Globus pallidus (tissue), 1 donor: ENCODE measurements at places on chromosomes 1 and 21.

DNA sequence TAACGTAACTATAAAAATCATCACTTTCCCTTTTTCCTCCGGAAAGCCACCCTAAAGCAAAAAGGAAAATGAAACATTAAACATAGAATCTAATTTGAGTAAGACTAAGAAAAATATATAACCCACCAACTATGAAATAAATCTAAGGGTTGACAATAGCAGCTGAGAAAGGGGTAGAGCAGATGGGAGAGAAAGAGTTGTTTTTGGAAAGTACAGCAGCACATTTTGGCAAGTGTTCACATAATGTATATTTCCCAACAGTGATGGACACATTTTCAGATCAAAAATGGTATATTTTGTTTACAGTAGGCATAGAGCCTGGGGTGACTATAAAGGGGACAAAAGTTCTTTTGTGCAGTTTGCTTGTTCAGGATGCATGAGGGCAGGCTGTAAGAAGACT is 1287.4 kb upstream of the B3GALT2 start:
- no peak for DNase-seq

DNA sequence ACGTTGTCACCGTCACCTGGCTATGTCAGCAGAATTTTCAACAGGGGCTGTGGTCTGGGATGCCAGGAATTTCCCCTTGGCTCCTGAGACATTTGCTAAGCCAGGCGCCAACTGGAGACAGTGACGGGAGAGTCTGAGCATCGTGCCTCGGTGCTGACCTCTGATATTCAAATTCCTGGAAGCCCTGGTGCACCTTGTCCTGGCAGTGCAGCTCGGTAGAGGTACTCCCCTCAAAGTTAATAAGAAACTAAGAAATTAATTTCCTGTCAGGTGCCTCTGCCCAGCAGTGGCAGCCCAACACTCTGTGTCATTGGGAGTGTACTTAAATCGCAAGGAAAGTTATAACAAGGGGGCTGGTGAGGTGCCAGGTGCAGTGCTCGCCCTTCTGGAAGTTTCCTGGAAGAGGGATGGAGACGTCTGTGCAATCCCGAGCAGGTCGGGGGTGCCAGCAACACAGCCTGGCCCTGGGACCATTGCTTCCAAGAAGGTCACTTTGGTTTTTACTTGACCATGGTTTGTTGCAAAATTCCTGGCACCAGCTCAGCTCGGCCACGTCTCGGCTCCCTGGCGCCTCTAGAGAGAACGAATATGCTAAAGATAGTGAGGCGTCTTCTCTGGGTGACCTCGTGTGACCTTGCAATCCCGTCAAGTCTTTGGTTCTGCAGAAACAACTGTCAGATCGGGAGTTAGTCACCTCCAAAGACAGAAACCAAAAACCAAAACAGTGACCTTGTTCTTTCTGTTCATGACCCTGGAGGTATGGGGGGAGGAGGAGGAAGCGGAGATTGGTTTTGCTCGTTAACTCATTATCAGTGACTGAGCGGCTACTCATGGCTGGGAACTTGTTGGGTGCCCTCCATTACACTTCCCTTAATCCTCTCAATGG is 149.5 kb upstream of the VAMP3 start:
- no peak for DNase-seq

DNA sequence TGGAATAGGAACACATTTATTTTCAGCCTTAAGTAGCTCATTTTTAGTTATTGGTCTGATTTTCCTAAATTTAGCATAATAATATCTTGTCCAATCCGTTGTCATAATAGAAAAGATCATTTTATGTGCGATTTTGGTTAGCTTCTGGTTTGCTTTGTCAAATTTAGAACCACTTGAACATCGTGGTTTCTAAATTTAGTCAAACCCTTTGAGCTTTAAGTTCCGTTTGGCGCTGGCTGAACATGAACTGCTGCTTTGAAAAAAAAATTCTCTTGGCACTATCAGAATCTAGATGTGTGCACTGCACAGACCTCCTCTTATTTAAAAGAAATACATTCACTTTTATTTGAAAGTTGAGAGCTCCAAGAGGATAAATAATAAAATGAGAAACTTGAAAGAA is 370.6 kb downstream of the PTPRC start:
- peak; percentile 47 for DNase-seq

DNA sequence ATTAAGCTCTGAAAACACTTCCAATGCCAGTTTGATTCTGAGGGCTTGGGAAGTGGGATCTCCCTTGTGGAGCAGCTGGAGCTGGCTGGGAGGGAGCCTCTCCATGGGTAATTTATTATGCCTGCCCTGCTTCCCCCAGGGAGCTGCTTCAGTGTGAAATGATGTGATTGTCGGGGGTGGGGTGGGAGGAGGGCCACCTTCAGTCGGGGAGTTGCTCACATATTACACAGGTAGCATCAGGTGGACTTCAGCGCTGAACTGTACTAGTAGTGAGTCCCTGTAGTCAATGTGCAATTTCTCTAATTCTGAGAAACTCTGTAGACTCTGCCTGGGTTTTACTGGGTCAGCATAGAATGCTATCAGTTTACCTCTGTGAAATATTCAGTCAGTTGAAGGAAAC is 12.8 kb downstream of the PLA2G2E start:
- no peak for DNase-seq

DNA sequence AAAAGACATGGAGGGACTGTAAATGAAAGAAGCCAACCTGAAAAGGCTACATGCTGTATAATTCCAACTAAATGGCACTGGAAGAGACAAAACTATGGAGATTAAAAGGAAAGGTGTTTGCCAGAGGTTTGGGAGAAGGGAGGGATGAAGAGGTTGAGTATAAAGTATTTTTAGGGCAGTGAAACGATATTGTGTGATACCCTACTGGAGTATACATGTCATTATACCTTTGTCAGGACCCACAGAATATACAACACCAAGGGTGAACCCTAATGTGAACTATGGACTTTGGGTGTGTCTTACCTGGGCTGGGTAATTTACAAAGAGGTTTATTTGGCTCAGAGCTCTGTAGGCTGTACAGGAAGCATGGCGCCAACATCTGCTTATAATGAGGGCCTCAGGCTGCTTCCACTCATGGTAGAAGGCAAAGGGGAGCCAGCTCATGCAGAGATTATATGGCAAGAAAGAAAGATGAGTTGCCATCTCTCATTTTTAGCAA is 73.4 kb downstream of the CD2 start:
- no peak for DNase-seq

DNA sequence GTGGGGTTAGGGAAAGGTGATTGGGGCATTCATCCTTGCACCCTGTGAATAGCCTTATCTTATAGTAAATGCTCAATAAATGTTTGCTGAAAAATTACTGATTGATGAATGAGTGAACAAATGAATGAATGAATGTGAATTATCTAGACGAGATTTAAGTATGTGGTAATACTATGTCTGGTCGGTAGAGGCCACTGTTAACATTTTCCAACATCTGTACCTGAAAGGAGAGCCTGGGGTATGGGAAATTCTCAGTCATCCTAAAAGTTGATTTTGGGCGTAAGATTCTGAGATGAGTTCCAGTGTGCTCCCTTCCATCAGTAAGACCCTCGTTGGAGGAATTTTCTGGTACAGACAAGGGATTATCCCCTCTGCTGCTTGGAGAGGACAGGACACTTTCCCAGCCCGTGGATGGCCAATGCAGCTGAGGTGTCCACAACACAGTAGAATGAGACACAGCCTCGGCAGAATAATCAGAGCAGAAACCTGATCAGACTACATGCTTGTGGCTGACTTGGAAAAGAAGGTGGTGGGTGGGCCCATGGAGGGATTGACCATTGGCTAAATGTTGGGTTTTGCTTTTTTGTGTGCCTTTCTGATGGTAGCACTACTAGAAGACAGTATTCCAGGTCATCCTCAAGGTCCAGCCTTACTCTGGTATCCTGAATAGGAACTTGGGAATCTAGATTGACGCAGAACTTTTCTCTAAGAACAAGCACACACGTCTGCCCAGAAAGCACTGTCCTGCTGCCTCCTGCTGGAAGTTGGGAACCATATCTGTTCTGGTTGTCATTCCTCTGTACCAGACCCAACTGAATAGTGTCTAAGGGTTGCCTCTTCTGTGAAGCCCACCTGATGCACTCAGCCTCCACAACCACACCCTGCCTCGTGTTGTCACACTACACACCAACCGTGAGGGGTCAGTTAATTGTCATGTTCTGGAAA is 262.0 kb downstream of the TNR start:
- DNase-seq, result peak; percentile 15

GRCh38 chr21:44930543-44930981 is 9.3 kb upstream of the SLX9 start:
- DNase-seq, result no peak

DNA sequence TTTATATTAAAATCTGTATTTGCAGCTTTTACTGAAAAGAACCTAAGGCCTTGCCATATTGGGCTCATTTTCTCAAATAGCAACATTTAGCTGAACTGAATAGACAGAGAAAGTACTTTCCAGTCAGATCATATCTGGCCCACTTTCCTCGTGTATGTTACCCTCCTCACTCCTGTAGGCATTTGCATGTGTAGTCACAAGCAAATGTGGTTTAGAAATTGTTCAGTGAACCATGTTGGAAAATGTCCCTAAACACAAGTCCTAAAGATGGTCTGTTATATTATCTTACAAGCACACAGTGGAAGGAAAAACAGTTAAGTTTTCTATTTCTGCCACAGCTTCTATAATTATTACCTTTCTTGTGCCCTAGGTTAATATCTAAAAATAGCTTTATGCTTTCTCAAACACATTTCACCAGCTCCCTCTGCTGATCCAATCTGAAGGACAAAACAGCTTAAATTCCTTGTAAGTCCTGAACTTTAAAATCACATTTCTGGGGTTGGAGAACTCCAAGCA is 606 bp upstream of the FMO4 start:
- no peak for DNase-seq

DNA sequence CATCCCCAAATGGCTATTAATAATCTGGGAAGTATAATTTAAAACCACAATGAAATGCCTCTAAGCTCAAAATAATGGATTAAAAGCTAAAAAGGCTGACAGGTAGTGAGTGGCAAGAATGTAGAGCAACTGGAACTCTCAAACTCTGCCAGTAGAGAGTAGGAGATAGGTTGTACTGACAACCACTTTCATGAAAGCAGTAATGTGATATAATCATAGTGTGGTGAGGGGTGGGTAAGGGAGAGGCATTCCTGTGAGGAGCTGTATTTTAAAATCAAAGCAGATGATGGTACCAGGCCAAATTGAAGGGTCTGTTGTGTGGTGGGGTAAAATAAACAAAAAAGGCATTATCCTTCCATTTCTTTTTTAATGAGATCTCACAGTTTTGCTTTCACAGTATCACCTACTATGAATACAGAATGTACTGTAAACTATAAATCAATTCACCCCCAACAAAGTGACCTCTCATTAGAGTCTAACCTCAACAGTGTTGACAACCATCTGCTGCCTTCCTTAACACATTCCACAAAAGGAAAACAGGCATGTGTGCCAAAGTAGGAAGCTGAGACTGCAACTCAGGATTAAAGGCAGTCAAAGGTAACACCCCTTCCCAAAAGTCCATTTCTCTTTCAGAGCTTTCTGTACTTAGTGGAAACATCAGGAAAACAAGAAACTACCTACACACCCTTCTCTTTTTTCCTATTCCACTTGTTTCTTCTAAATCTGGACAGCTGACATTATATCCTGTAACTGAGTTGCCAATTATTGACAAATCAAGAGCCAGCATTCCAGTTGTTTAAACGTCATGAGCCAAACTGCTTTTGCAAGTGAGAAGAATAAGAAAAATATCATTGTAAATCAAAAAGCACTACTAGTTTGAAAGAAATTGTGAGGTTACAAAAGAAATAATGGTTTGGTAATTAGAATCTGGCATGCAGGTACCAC is 130.8 kb downstream of the FAF1 start:
- DNase-seq, result no peak

DNA sequence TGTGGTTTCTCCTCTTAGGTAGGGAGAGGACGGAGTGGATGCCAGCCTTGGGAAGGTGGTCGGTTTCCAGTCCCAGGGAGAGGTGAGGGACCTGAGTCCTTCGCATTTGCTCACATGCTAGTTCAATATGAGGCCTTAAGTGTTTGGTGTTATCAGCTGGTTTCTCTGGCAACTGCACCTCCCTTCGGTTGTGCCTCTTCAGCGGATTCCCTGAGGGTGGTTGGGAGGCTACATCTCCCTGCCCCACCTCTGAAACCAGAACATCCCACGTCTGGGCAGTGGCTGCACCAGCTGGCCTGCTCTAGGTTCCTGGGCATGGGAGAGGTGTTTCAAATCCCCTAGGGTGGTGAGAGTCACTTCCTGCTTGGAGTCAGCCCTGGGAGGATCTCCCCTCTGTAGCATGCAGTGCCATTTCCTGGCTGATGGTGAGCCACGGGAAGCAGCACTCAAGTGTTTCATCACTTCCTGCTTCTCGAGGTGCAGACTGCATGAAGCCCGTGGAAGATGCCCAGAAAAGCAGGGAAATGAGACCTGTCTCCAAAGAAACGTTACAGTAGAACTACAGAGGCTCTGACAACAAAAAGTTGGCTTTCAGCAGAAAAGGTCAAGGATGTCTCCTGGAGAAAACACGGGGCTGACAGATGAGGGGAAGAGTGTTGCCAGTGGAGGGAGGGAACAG is 4.5 kb downstream of the TMEM125 start:
- DNase-seq, result no peak

GRCh38 chr1:156086256-156086662 is 4.0 kb upstream of the MEX3A start:
- no peak for DNase-seq

- DNase-seq, result no peak
Measured at GRCh38 chr1:203178821-203179666, 3.4 kb upstream of the MYBPH start.

- DNase-seq, result no peak
Measured at GRCh38 chr21:35987475-35987874, 72.9 kb downstream of the SETD4 start.

- no peak for DNase-seq
Measured at GRCh38 chr1:84078842-84079202, 65.2 kb upstream of the PRKACB start.

DNA sequence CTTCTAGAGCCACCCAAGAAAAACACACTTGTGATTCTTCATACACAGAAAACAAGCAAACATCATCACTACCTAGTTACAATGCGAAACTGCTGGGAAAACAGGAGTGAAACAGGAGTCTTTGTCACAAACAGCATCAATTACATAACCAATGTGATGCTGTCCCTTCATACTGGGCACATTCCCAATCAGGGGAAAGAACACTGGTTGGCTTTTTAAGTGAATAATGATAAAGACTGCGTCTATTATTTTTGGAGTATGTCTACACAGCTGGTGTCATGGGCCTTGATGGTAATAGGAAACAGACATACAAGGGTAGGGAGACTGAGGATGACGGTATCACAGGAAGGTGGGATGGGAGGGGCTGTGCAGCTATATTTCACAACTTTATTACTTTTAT is 43.3 kb downstream of the SIPA1L2 start:
- DNase-seq, result peak; percentile 49

DNA sequence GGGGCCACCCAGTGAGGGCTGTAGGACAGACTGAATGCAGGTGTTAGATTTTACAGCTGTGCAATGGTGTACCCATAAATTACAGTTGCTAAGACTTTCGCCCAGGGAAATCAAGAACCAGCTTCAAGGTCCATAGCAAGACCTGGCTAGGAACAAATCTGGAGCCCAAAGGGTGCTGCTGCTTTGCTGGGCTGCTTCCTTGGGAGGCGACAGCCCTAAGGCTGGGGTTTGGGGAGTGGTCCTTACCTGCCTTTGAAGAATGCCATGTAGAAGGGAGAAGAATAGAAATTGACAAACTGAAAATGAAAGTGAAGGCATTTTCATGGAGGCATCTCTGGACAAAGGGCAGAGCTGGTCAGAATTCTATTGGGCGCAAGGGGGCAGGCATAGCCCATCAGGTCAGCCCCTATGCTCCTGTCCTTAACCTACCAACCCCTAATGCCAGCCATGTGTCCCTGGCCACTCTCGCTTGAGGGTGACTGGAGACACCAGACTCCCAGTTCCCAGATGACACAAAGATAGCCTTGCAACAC is 7.6 kb upstream of the ARHGEF19 start:
- DNase-seq, result no peak

GRCh38 chr1:104780470-104781078 is 1030.9 kb downstream of the AMY1C start:
- DNase-seq, result peak; percentile 21
